ENCODE measurements at places on chromosomes 7 and 10. TPM values are rescaled to one million over a fixed set of nuclear protein-coding genes. Genes with fewer than 3 reads are reported as not detected.
A peak's percentile ranks its signal among the peaks of the same experiment; 100 is the strongest.

DNA sequence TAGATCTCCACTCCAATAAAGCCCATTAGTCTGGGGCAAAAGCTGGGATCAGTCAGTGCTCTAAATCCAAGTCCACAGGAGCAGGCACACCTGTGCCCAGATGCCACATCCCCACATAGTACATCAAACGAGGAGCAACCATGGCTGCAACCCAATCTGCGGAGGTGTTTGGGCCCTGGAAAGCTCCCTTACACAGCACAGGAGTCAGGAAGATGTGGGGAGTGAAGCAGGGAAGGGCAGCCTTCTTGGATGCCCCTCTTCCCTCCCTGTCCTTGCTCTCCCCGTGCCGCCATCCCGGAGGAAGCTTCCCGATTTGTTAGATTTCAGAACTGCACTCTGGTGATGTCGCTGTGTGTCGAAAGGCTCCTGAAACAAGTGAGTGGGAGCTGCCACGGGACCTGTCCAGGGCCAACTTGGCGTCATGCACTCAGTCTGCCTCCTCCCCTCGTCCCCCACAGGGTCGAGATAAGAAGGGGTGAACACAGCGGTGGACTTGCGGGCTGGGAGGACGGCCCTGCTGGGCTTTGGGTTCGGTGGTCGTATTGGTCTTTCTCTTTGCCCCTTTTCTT, 230.6 kb upstream of the GRB10 start:
- no peak for DNase-seq
- no peaks in the 10 kb centered on the region for H3K27me3 ChIP-seq

GRCh38 chr10:16626697-16627096, 105.0 kb upstream of the C1QL3 start:
- H3K27me3 ChIP-seq = no peaks in the 10 kb centered on the region
- DNase-seq = no peak
- H3K4me3 ChIP-seq = no peak overlapping the region
- no peak overlapping the region for H3K27ac ChIP-seq
- H3K4me1 ChIP-seq = no peaks in the 10 kb centered on the region

- no peak for DNase-seq
- peak overlapping the region; percentile 92 for H3K27ac ChIP-seq
- H3K4me3 ChIP-seq = peak overlapping the region; percentile 74
- peaks cover 48% of the 10 kb centered on the region for H3K4me1 ChIP-seq
These were observed 955 bp downstream of the DUS4L start for GRCh38 chr7:107564553-107565298.

Gene ADCY1
- 4.3 TPM for total RNA-seq

Gene MSMB
- total RNA-seq = not detected

Gene LDB1
- 81.3 TPM for total RNA-seq

Measured in activated CD4-positive, alpha-beta memory T cell treated with anti-CD3 and anti-CD28 coated beads, Interleukin-2, amount 10 ng/mL, durations not matched to agents 7 days and 5 days (primary cell).